ENCODE measurements at places on chromosomes 5 and 9.

- no peak for DNase-seq
Observed at GRCh38 chr9:116157436-116158138, 4.0 kb downstream of the PAPPA start.

- DNase-seq: no peak
Observed at GRCh38 chr9:108389056-108389455, 466.7 kb downstream of the ACTL7B start.

GRCh38 chr5:112684121-112684520 is 53.6 kb upstream of the APC start:
- DNase-seq: no peak

DNA sequence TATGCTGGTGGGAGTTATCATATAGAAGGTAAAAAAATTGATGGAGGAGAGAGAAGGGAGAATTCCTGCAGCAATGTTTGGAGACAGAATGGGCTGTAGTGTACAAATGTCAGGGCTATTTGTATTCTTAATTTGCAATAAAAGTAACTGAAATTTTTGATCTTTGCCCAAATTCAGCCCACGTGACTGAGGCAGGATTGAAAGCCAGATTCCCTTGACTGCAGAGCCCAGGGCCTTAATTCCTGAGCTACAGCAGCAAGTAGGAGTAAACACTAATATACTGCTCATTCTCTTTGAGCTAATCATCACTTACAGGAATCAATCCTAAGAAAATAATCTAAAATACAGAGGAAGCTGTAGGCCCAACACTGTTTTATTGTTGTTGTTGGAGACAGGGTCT is 5.2 kb upstream of the ANXA6 start:
- DNase-seq: no peak

DNA sequence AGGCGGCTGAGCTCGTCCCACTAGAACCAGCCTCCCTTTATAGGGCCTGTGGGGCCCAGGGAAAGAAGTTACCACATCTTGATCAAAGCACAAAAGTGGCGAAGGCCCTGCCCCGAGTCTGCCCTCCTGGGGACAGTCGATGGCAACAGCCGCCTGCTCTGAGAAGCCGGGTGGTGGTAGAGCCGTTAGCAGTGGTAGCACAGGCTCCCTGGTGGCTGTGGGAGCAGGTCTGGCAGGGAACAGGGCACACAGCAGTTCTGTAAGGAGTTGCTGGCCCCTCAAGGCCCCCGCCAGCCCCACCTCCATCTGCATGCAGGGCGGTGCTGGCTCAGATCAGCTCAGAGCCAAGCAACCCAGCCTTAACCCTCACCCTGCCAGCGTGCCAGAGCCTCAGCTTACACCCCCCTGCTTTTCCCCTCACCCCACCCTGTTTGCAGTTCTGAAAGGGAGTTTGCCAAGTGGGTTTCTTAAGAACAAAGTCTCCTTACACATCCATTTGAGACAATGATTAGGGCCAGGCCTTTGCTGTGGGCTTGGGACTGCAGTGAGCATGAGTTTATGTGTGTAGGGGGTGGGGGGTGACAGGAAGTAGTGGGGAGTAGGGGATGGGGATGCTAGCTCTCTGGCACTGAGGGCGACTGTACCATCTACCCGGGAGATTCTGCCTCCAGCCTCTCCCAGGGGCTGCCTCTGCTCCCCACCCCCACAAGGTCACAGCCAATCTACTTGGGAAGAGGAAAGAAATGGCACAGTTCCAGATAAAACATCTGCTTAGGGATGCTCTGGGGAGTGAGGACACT is 11.8 kb downstream of the ACSL6 start:
- no peak for DNase-seq

DNA sequence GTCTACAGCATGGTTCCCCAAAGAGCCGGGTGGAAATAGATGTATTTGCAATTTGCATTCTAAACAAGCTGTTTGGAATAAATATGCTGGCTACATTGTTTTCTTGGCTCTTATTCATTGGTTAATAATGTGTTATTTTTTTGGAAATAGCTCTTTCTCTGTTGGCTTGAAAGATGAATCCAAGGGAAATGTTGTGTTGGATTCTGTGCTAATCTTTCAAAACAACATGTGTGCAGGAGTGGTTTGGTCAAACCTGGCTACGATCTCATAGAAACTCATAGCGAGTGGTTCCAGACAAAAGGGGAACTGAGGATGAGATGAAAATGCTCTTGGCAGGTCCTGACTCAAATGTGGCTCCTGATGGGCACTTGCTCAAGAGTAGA is 63.7 kb upstream of the CXCL14 start:
- no peak for DNase-seq

GRCh38 chr5:15676591-15676990 is 176.6 kb downstream of the FBXL7 start:
- DNase-seq: no peak

GRCh38 chr9:69317081-69317480 is 7.9 kb upstream of the ENTREP1 start:
- DNase-seq: no peak

DNA sequence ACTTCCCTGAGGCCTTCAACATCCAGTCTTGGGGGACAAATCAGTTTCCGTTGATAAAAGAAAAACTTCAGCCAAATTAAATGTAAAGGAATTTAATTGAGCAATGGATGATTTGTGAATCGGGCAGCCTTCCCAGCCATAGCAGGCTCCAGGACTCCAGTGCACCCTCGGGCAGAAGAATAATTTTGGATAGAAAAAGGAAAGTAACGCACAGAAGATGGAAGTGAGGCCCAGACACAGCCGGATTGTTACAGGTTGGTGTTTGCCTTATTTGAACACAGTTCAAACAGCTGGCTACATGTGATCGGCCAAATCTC is 19.1 kb downstream of the MRPL36 start:
- no peak for DNase-seq

GRCh38 chr9:9919174-9919775 is 693.5 kb downstream of the PTPRD start:
- DNase-seq: no peak

DNA sequence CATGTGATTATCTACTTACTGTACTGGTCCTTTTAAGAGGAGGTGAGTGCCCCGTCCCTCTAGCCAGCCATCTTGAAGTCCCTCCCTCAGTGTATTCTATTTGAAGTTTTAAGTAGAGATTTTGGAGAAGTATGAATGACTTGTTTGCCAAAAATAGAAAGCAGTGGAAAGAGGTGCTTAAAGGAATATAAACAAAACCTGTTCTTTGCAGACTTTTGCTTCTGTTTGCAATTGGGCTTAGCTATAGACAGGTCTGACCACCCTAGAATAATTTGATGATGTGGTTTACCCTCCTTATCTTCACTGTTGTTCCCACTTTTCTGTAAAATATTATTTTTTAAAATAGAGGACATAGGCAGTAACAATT is 21.2 kb downstream of the OSMR start:
- no peak for DNase-seq

DNA sequence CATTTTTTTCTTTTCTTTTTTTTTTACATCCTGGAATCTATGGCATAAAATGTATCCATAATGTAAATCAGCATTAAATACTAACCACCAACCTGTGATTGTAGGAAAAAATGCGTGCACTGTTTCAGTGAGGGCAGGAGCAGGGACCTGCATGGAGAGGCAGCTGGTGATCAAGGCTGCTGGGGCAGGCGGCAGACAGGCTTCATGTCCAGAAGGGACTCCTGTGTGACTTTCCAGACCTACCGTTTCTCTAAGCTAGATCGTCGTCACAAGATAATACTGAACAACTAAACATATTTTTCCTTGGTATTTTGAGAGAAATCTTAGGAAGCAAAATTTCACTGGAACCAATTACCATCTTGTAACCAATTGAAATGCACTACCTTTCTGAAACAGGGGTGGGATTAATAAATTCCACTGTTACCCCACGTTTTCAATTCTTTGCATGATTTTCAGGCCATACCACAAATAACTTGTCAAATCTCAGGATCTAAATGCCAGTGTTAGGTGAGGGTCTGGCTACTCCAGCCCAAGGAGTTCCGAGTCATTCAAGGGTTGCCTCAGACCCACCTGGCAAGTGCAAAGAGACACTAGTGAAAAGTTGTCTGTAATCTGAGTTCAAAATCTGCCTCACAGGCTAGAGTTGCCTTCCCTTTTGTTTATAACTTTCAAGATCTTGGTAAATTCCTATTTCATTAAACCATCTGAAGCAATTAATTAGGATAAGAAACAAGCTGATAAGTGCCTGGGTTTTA is 198.2 kb downstream of the SEMA5A start:
- DNase-seq: no peak

- DNase-seq: no peak
Observed at GRCh38 chr5:31029925-31030324, 163.6 kb upstream of the CDH6 start.

- DNase-seq: peak; percentile 71
Observed at GRCh38 chr5:170451747-170452365, 52.0 kb upstream of the KCNIP1 start.

GRCh38 chr9:108077556-108077955 is 588.0 kb upstream of the KLF4 start:
- DNase-seq: no peak

DNA sequence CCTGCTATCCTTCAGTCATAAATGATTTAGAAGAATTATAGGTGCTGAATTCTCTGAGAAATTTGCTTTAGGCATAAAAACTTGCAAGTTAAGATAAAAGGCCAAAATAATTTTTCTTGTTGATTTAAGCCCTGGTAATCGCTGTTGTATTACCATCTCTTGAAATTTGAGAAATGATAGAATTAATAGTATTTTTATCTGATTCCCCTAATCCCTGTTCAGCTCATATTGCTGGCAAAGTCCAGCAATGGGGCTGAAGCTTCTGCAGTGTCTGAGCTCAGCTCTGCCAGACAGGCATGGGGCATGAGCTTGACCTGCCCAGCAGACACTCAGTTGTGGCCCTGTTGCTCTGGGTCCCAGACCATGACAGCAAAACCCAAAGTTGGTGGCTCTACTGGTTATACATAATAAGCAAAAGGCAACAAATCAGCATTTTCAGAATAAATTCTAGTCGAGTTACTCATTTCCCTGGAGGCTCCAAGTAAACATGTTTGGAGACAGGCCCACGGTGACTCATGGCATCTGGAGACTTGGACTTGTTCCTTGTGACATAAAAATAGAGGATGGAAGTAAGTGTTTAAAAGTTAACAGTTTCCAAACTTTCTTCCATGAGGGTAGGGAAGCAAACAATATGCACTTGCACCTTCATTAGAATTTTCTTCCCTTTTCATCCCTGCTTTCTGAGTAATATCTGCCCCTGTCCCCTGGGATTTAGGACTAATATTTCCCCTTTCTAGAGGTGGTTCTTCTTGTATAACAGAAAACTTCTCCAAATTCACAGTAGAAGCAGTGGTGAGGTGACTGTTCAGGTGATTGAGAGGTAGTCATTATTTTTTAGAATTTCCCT is 60.2 kb upstream of the SLC2A8 start:
- peak; percentile 90 for DNase-seq

- no peak for DNase-seq
Observed at GRCh38 chr5:135862086-135862485, 27.6 kb downstream of the SLC25A48 start.

- no peak for DNase-seq
Observed at GRCh38 chr5:177066224-177066623, 20.5 kb upstream of the FGFR4 start.

- no peak for DNase-seq
Observed at GRCh38 chr5:53480416-53481158, at the start of gene FST. FST (plus strand) TSS chr5:53480629; CDS start chr5:53480792, 163 bp downstream.

GRCh38 chr9:136563646-136564325 is 17.9 kb upstream of the NOTCH1 start:
- DNase-seq: no peak

GRCh38 chr5:93145767-93146166 is 435.3 kb downstream of the NR2F1-AS1 start:
- peak; percentile 34 for DNase-seq

- DNase-seq: no peak
Observed at GRCh38 chr5:4233671-4234070, 638.0 kb downstream of the IRX1 start.

GRCh38 chr9:136191099-136191959 is 13.6 kb downstream of the LHX3 start:
- DNase-seq: no peak

GRCh38 chr5:51632027-51632426 is 248.8 kb downstream of the ISL1 start:
- no peak for DNase-seq

DNA sequence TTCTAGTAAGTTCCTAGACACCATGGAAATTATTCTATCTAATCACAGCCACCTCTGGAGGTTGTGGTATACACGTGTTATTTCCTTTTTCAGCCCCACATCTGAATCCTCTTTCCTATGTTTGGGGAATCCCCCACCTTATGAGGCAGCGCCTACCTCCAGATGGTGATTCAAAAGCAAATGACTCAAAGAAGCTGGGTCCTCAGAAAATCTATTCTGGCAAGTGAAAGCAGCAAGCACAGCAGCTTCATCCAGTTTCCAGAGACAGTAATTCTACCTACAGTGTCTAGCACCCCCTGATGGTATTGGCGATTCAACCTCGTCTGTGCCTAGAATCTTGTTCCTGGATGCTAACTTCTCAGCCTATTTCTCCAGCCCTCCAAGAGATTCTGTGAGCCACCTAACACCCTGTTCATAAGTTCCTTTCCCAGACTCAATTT is 43.0 kb downstream of the STRBP start:
- peak; percentile 72 for DNase-seq

DNA sequence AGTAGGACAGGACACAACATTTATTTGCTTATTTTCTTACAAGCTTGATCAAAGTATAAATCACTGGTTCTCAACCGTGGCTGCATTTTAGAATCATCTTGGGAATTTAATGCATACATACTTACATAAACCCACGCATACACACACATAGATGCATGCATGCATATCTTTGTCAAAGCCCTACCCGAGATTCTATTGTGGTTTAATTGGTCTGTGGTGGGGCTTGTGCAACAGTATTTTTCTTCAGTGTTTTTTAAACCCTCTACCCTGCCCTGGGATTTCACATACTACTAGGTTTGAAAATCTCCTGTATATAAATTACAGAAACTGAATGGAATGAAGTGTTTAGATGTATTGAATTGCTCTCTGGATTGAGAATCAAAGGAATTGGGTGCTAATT is 1166.2 kb downstream of the MAT2B start:
- DNase-seq: no peak

- DNase-seq: no peak
Observed at GRCh38 chr9:698276-698675, 143.2 kb upstream of the DMRT1 start.

GRCh38 chr5:87877023-87877422 is 391.6 kb downstream of the TMEM161B start:
- DNase-seq: no peak

DNA sequence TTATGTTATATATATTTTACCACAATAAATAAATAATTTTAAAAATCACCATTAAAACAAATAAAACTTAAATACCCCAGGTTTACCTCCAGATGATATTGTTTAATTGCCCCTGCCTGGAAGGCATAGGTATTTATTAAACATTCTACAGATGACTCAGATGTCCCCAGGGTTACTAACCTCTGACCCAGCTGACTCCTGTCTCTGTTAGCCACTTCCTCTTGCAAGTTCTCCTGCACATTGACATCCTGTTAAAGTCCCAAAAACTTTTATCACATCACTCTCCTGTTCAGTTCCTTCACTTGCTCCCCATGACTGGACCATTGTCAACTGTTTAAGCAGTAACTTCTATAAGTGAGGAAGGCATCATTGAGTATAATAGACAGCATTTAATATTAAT is 37.0 kb upstream of the RAB3C start:
- DNase-seq: no peak
